ENCODE measurements at places on chromosomes 5 and 9.

DNA sequence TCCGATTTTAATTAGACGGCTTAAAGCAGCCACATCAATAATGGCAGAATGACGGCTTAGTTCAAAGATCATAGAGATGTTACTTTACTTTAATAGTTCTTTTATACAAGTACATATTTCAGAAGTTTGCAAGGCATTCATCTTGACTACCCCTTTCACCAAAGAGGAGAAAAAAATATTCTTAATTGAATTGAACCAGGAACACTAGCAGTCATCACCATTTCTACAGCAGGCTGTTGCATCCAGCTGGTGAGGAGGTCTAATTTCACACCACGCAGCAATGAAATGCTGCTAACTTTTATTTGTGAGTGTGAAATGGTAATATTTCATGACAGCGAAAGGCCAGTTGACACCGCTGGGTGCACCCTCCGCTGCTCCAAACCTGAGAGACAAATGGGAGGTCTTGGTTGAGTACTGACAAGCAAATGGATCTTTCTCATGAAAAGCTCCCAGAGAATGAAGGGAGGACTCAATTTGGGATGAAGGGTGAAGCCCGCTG, 322.2 kb downstream of the GLIS3 start:
- DNase-seq, result no peak

- DNase-seq, result no peak
Observed at GRCh38 chr5:148949841-148950470, 112.9 kb downstream of the SH3TC2 start.

DNA sequence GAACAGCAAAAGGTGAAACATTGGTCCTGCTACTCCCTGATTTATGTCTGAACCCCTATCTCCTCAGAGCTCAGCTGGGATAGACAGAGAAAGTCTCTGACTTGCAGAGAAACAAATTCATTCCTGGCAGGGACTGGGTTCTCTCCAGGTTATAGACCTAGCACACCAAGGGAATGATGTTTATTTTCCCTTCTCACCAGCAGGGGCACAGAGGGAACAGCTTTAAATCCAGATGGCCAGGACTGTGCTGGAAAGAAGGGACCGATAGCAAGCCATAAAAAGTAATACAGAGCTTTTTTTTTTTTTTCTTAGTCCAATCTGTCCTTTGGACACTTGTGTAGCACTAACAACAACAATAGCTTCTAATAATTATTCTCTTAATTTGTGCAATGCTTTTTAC, 141.1 kb upstream of the C9orf72 start:
- no peak for DNase-seq

DNA sequence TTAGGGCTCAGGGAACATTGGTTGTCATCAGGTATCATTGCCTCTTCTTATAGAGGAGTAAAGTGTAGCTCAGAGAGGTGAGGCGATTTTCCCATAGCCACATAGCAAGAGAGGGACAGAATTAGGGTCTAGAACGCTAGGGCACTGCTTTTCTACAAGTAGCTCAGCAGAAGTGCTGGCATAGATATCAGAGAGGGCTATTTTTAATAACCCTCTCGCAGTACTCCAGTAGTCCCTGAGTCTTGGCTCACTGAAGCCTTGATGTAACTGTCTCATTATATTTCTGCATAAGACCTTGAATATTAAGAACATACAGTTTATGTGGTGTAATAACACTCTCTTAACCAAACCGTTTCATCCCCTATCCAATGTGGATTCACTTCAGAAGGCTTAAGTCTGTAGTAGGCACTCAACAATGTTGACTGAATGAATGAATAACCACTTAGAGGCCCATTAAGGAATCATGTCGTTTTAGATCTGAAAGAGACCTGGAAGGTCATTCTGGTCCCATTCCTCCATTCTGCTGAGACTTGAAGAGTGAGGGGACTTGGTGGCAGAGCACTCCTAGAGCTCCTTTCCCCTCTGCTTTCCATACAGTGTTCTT, 4.7 kb upstream of the FRMPD1 start:
- no peak for DNase-seq
